ENCODE measurements at places on chromosomes 5 and 9.

DNA sequence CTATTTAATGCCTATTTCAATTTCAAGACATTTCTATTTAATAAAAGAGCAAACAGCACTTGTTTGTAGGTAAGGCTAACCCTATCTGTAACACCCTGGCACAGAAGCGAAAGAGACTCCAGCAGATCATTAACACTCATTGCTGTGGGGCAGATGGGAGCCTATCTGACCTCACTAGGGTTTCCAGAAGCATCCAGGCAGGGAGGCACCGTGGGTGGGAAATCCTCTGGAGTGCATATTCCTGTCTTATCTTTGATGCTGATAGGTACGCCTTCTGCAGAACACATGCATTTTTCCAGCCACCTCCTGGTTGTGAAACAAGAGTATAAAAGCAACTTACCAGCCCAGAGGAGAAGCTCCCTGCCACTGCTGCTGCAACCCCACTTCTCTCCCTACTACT, 233.7 kb downstream of the GLIS3 start:
- no peak for DNase-seq

DNA sequence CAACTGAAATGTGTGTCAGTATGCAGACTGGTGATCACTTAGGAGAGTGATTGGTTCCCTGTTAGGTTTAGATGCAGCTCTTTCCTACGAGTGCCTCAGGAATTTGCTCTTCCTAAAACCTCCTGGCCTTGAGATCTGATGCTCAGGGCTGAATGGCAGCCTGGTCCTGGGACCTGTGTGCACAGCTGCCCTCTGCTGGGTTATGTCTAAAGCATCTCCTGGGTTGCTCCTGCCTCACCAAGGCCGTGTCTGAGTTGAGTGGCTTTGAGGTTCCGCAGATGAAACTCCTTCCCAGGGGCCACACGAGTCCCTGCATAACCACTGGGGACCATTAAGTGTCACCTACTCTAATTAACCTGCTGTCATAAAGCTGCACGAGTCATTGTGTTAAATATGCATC, 59.5 kb downstream of the MVB12B start:
- no peak for DNase-seq

DNA sequence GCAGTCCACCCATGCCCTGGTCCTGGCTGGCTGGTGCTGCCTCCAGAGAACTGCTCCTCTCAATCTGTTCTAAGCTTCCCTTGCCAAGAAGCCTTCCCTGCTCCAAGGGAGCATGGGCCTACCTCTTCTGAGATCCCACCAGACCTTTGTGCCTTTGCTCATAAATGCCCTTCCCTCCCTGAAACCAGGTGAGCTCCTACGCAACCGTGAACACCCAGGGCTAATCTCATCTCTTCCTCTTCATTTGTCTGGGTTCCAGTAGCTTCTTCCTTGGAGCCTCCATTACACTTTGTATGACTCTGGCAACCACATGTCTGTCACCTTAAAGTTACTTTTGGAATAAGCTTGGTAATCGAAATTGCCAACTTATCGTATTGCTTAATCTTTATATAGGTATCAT, 270.6 kb downstream of the PBX3 start:
- DNase-seq, result no peak

DNA sequence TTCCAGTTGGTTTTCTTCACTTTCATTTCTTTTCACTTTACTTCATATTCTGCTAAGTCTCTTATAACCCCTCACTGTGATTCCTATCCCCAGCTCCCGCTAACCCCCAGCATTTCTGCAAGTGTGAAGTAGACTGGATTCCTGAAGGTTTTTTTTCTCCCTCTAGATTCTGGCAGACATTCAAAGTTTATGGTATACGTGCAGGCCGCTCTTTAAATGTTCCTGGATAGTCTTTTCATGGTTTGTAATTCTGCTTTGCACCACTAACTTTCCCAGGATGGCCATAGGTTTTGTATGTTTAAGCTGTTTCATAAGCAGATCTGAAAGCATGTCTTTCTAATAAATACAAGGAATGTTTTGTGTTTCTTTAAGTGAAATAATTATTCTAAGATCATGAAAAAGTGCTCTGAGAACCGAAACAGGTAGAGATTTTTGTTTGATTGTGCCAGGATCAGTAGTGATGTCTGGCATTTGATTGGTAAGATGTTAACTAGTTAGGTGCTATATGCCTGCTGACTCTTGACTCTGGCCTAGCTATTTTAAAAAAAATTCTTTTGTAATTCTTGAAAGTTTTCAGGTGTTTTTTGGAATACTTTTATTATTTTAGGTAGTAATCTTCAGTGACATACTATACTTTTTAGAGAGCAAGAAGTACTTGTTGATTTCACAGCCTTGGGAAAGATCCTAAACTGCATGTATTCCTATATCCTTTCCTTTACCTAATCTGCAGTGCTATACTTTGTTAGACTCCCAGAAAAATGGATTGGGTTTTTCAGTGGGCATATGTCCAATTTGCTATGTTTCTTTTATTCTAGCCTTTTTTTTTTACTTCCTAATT, 29.7 kb downstream of the CNOT6 start:
- DNase-seq, result no peak

DNA sequence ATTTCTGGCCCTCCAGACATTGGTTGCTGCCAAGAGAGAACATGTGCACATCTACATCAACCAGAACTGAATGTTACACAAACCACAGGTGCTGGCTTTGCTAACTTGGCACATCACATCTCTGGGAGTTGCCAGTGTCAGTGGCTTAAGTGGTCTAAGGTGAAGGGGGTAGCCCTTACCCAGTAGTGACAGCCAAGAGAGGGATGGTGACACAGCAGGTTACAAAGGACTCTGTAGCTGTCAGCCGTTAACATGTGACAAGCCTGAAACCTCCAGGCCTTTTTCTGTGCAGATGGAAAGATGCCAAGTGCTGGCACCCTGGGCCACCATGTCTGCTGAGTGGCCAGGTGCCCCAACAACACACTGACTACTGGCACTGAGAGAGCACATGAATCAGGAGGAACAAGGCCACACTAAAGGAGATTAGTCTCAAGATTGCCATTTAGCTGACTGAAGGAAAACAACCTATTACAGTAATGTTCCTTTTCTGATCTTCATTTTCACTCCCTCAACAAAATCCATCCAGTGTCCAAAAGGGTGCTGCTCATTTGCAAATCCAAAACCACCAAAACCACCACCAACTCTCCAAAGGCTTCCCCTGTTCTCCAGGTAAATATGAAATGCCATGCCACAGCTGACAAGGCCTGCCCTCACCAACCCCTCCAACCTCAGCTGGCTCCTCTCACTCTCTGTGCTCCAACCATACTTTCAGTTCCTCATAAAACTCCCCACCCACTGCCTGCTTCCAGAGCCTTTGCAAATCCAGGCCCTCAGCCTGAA, 20.2 kb downstream of the SIL1 start:
- peak; percentile 39 for DNase-seq

- DNase-seq, result no peak
These were observed 438.1 kb upstream of the CLINT1 start for GRCh38 chr5:158297002-158297527.

- no peak for DNase-seq
These were observed 385.5 kb upstream of the MEF2C start for GRCh38 chr5:89268460-89268859.

GRCh38 chr9:72365525-72366256, 683 bp upstream of the ZFAND5 start:
- peak; percentile 92 for DNase-seq

DNA sequence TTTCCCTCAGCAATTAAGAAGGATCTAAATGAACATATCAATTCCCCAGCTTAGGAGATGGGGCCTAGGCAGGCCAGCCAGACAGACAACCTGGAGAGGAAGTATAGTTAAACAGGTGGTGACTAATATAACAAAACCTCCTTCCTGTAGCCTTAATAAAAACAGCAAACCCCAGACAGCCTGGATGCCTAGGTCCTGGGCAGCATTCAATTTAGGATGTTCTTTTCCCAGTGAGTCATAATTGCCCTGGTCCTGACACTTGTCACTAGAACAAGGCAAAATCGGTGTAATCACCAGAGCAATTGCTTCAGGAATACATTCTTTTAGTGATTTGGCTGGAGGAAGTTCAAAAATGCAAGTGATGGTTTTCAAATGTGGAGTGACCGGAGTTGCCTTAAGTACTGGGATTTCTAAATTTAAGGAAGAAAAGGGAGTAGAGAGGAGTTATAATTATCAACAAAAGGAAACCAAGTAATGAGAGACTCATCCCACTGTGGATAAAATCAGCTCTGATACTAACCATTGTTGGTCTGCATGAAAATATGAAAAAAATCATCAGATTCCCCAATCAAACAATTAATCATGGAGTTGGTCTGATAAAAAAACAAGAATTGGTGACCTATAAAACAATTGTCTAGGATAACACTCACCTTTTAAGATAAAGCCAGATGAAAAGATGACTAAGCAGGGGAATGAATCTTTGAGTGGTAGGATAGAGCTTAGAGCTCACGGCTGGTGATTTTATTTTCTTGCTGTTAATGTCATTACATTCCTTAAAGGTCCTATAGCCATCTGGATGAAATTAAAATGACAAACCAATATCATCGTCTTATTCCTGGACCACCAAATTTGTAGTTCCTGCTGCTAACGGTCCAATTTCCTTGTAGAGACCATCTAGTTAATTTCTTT, 39.0 kb upstream of the TARS1 start:
- peak; percentile 89 for DNase-seq

GRCh38 chr9:109320742-109321448, at the start of gene EPB41L4B:
Gene EPB41L4B, minus strand, starts transcription at chr9:109321059. Its CDS starts 613 bp downstream, at chr9:109320446.
- peak; percentile 66 for DNase-seq

- DNase-seq, result no peak
These were observed 5.2 kb downstream of the ZNF346 start for GRCh38 chr5:177027665-177028064.

DNA sequence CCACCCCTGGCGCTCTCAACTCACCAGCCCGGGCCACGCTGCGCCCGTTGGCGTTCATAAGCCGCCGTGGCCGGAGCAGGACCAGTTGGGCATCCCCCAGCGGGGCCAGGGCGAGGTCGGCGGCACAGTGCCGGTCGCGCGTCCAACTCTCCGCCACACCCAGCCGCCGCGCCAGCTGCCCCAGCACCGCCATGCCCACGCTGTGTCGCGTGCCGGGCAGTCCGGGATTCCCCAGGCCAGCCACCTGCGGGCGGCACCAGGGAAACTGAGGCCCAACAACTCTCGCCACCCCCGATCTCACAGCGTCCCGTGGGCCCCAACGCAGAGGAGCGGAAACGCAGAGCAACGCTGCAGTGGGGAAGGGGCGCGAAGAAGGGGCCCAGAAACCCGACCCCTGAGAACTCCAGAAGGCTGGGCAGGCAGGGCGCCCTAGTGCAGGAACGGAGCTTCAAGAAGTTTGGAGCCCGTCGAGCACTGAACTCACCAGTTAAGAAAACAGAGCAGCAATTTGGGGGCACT, 453 bp downstream of the PTRH1 start:
- no peak for DNase-seq

GRCh38 chr9:8611153-8611552, 811.6 kb upstream of the DMAC1 start:
- DNase-seq, result no peak

- DNase-seq, result no peak
These were observed 34.2 kb downstream of the MEGF10 start for GRCh38 chr5:127324756-127325155.

GRCh38 chr5:150203832-150204589, 14.1 kb downstream of the SLC6A7 start:
- DNase-seq, result no peak

Measured in fibroblast of the aortic adventitia (primary cell).